ENCODE measurements at places on chromosomes 16 and 17.

GRCh38 chr17:49000943-49001342, 3.8 kb downstream of the IGF2BP1 start:
- no peaks in the 10 kb centered on the region for H3K36me3 ChIP-seq
- peaks cover 7% of the 10 kb centered on the region for H3K4me1 ChIP-seq
- peaks cover 92% of the 10 kb centered on the region for H3K27me3 ChIP-seq

DNA sequence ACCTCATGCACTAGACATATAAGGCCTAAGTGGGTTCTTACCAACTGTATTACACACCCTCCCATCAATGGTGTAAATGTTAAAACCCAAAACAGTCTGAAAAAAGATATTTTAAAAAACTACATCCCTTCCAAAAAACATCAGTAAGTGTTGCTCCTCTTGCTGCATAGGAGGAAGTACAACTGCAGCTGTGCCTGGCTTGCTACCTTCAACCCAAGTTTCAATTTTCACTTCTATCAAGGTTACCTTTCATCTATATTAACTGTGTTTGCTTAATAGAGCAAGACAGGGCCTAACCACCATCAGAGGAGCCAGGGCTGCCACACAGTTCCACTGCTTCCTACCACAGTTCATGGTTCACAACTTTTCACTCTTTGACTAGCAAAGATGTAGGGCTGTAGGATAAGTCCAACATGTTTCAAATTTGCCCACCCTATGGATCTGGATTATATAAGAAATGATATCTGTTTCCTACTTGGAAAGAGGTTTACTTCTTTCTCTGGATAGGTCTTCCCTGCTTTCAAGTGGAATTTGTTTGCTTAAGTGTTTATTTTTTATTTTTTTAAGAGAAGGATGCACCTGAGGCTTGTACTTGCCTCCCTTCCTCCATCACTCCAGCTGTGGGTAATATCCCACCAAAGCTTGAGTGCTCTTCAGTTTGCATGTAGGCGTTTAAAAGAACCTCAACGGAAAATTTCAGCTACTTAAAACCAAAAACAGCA, 56.7 kb downstream of the GRB7 start:
- peak overlapping the region; percentile 69 for H3K4me3 ChIP-seq
- peaks cover 27% of the 10 kb centered on the region for H3K36me3 ChIP-seq
- H3K27me3 ChIP-seq: no peaks in the 10 kb centered on the region
- H3K4me1 ChIP-seq: peaks cover 62% of the 10 kb centered on the region
- DNase-seq: no peak
- peak overlapping the region; percentile 89 for H3K27ac ChIP-seq

GRCh38 chr16:26189536-26189935, 497.8 kb downstream of the HS3ST4 start:
- H3K36me3 ChIP-seq: no peaks in the 10 kb centered on the region
- DNase-seq: no peak
- no peak overlapping the region for H3K4me3 ChIP-seq
- no peaks in the 10 kb centered on the region for H3K27me3 ChIP-seq
- H3K4me1 ChIP-seq: no peaks in the 10 kb centered on the region

DNA sequence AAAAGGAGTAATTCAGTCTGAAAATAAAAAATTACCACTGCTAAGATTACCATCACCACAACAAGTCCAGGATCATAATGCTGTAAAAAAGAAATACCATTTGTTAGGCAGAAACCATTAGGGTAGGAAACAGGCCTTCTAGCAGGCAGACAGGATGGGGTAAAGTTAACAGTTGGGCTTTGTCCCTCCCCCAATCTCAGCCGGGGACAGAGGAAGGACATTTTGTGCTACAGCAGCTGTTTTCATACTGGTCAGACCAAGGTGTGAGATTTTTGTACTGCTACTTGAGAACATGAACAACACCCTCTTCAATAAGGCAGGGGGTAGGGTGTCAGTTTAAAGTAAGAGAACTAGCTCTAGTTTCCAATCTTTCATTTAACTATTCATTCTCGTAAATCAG, 49.2 kb upstream of the ITGA2B start:
- H3K36me3 ChIP-seq: peaks cover 14% of the 10 kb centered on the region
- no peaks in the 10 kb centered on the region for H3K27me3 ChIP-seq
- peak overlapping the region; percentile 15 for H3K4me3 ChIP-seq
- H3K27ac ChIP-seq: peak overlapping the region; percentile 34
- DNase-seq: no peak
- H3K4me1 ChIP-seq: peaks cover 17% of the 10 kb centered on the region

DNA sequence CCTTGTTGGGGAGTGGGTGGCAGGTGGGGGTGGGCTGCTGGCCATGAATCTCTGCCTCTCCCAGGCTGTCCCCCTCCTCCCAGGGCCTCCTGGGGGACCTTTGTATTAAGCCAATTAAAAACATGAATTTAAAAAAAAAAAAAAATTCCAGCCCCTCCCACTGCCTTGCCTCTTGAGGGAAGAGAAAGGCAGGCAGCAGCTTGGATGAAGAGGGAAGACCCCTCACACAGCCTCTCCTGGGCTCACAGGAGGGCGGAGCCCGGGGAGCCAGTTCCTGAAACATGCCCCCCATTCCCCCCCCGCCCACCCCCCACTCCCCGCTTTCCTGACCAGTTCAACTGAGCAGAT, 1.8 kb upstream of the TCAP start:
- no peak overlapping the region for H3K4me3 ChIP-seq
- DNase-seq: no peak
- H3K27me3 ChIP-seq: peaks cover 17% of the 10 kb centered on the region

GRCh38 chr16:1548727-1549126, 15.3 kb downstream of the TMEM204 start:
- peaks cover 11% of the 10 kb centered on the region for H3K4me1 ChIP-seq
- no peak for DNase-seq
- H3K27me3 ChIP-seq: no peaks in the 10 kb centered on the region
- no peak overlapping the region for H3K27ac ChIP-seq

DNA sequence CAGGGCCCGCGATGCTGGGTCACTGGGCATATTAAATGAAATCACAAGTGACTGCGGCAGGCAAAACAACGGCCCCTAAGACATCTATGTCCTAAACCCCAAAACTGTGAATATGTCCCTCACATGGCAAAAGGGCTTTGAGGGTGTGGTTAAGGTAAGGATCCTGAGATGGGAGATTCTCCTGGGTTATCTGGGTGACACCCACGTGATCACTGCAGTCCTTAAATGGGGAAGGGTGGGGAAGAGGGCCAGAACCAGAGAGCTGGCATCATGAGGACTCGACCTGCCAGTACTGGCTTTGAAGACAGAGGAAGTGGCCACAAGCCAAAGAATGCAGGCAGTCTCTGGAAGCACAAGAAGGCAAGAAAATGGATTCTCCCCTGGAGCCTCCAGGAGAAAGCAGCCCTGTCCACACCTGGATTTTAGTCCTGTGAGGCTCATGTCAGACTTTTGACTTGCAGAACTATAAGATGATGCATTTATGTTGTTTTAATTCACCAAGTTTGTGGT, 12.5 kb downstream of the COTL1 start:
- no peaks in the 10 kb centered on the region for H3K27me3 ChIP-seq
- H3K36me3 ChIP-seq: peaks cover 80% of the 10 kb centered on the region
- peak overlapping the region; percentile 53 for H3K4me3 ChIP-seq
- H3K27ac ChIP-seq: peak overlapping the region; percentile 95
- no peak for DNase-seq

DNA sequence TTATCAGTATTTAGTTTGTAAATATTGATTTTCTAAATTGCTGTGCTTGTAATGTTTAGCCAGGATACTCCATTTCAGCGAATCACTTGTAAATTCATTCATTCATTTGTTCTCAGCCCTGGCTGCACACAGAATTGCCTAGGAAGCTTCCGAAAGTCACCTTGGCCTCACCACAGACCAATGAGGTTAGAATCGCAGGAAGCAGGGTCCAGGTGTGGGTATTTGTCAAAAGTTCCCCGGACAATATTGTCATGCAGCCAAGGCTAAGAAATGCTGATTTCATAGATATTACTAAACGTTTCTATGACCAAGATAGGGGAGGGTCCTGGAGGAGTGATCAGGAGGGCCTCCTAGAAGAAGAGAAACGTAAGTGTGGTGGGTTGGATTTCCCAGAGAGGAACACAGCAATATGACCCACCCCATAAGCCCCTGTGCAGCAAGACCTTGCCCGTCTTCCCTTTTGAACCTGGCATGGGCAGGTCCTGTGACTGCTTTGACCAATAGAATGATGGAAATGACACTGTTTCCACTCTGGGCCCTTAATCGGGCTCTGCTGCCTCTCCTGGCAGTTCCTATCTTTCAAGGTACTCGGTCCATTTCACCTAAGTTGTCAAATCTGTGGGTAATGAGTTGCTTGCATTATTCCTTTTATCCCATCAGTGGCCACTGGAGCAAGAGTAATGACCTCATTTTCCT, 238.7 kb downstream of the FOXL1 start:
- no peaks in the 10 kb centered on the region for H3K27me3 ChIP-seq
- DNase-seq: no peak
- no peaks in the 10 kb centered on the region for H3K36me3 ChIP-seq
- no peak overlapping the region for H3K27ac ChIP-seq
- no peak overlapping the region for H3K4me3 ChIP-seq
- no peaks in the 10 kb centered on the region for H3K4me1 ChIP-seq

DNA sequence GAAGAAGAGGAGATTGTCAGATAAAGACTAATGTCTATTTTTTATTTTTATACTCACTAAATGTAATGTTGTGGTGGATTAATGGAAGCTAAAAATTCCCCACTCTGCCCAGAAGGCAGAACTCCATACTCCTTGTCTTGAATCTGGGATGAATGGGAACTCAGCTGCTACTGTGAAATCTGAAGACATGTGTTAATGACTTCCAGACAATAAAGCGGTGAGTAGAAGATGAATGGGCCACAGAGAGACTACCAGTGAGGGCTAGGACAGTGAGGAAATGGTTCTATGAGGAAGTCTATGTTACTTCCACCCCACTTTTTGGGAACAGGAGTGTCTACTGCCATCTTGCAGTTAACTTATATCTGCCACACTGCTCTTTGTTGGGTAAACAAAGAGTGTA, 726.9 kb downstream of the CDH8 start:
- H3K27me3 ChIP-seq: no peaks in the 10 kb centered on the region
- no peak overlapping the region for H3K4me3 ChIP-seq
- no peak for DNase-seq
- H3K36me3 ChIP-seq: no peaks in the 10 kb centered on the region

DNA sequence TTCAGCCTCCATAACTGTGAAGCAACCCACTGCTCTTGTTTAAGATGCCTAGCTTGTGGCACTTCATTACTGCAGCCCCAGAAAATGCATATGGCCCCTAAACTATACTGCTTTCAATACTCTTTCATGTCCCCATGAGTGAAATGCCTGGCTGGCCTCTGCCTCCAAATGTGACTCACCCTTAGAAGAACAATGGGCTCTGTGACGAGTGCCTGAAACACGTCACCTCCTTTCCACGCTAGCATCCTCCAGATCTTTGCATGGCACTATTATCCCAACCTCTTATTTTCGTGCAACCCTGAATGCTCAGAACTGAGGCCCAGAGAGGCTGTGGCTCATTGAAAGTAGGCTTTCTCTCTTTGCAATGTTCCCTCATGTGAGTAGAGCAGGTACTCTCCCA, 233.1 kb downstream of the CBLN1 start:
- H3K4me3 ChIP-seq: no peak overlapping the region
- H3K27ac ChIP-seq: no peak overlapping the region
- no peak for DNase-seq
- no peaks in the 10 kb centered on the region for H3K4me1 ChIP-seq
- H3K36me3 ChIP-seq: no peaks in the 10 kb centered on the region
- H3K27me3 ChIP-seq: no peaks in the 10 kb centered on the region

DNA sequence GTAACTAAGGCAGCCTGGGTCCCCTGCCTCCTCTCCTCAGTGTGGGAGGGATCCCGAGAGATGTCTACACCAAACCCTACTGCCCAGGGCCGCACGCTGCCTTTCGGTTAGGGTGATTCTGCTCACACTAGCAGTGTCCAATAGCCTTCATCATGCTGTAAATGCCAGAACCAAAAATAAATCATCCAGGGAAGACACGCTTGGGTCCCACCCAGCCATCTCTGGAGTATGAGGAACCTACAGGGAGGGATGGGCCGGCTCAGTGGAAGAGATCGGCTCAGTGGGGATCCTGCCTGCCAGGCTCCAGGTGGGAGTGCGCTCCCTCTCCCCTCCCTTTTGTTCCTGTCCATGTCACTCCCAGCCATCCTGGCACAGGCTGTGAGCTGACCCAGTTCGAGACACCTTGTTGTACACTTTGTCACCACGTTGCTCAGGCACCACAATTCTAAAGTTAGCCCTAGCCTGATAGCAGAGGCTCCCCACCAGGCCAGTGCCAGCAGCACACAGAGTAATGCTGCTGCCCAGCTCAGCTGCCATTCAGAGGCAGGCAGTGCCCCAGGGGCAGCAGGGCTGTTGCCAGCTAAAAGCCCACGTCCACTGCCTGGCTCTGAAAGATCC, 24.5 kb downstream of the PEMT start:
- DNase-seq: no peak
- H3K4me1 ChIP-seq: no peaks in the 10 kb centered on the region
- H3K27ac ChIP-seq: no peak overlapping the region
- H3K36me3 ChIP-seq: no peaks in the 10 kb centered on the region

DNA sequence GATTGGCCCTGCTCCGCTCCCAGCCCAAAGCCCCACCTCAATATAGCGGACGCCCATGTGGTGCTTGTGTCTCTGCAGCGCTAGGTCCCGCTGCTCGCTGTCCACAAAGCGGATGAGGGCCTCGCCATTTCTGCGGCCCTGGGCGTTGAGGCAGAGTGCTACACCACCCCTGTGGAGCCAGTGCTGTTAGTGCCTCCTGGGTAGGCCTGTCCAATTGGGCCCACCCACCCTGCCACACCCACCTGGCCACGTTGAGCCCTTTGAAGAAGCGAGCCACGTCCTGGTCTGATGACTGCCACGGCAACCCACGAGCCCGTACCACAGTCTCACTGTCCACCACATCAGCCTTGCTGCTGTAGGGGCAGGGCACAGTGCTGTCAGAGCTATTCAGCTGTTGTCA, 3.6 kb downstream of the ESRP2 start:
- H3K27me3 ChIP-seq: no peaks in the 10 kb centered on the region
- no peak overlapping the region for H3K27ac ChIP-seq
- H3K36me3 ChIP-seq: peaks cover 23% of the 10 kb centered on the region
- H3K4me1 ChIP-seq: peaks cover 26% of the 10 kb centered on the region

DNA sequence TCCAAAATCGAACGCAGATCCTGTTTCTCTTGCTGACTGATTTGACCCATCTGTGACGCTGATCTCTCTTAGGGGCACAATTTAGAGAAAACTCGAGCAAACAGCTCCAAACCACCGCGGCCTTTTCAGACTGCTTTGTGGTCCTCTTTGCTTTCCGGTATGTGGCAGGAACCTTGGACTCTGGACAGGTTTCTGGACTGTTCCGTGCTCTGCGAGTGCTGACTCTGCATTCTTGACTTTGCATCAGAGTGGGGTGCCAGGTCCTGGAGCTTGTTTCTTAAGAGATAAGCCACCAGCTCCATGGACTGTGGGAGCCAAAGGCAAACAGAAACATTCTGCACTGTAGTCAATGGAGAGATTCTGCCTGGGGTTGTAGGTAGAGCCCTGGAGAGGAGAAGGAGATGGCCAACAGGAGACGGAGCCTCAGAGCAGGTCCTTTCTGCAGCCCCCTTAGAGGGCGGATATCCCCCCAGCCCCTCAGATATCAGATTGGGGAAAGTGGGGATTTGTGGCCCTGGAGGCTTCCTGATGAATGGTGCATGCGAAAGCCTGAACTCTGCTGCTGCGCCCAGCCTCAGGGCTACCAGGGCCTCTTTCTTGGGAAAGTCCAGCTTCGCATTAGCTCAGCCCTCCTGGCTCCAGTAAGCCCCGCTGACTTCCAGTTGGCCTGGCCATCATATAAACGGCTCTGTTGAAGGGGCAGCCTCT, 65.6 kb downstream of the WIPI1 start:
- H3K27me3 ChIP-seq: no peaks in the 10 kb centered on the region
- peaks cover 5% of the 10 kb centered on the region for H3K4me1 ChIP-seq
- H3K27ac ChIP-seq: no peak overlapping the region
- H3K36me3 ChIP-seq: peaks cover 17% of the 10 kb centered on the region
- no peak overlapping the region for H3K4me3 ChIP-seq

GRCh38 chr16:89084411-89084810, 9.2 kb upstream of the ACSF3 start:
- peaks cover 2% of the 10 kb centered on the region for H3K27me3 ChIP-seq
- DNase-seq: no peak
- H3K4me1 ChIP-seq: no peaks in the 10 kb centered on the region
- no peaks in the 10 kb centered on the region for H3K36me3 ChIP-seq
- no peak overlapping the region for H3K4me3 ChIP-seq
- H3K27ac ChIP-seq: peak overlapping the region; percentile 57

All from T-helper 2 cell treated with Interferon-gamma antibody and Interleukin-4, amounts not matched to agents 5 μg/mL and 100 μg/mL, for 36 hours (primary cell).